ENCODE measurements at places on chromosomes 3 and 15.

- no peak for DNase-seq
These were observed 82.4 kb upstream of the DLG1 start for GRCh38 chr3:197380786-197381185.

- DNase-seq: no peak
These were observed 1.4 kb downstream of the ZNF609 start for GRCh38 chr15:64461721-64462162.

GRCh38 chr3:4425055-4425454 is 42.0 kb downstream of the SUMF1 start:
- DNase-seq: no peak

GRCh38 chr15:98715890-98716443 is 67.6 kb downstream of the IGF1R start:
- no peak for DNase-seq

GRCh38 chr15:31390029-31390428 is 63.4 kb downstream of the KLF13 start:
- no peak for DNase-seq

- DNase-seq: no peak
These were observed 48.1 kb downstream of the NME9 start for GRCh38 chr3:138281561-138281960.

DNA sequence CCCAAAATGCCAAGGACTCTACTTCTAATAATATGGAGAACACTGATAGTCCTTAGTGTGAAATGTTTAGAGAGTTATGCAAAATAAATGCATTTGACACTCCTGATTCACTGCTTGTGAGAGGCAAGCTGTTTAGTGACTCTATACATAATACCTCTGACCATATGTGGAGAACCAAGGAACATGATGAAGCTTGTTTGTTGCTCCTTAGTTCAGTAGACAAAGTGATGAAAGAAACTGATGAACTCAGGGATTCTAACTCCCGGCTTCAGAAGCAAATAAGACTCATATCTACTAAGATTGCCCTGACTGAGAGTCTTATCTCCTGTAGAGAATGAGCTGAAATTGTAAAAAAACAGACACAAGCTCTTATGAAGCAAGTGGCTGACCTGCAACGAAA is 41.3 kb downstream of the PEX5L start:
- no peak for DNase-seq

DNA sequence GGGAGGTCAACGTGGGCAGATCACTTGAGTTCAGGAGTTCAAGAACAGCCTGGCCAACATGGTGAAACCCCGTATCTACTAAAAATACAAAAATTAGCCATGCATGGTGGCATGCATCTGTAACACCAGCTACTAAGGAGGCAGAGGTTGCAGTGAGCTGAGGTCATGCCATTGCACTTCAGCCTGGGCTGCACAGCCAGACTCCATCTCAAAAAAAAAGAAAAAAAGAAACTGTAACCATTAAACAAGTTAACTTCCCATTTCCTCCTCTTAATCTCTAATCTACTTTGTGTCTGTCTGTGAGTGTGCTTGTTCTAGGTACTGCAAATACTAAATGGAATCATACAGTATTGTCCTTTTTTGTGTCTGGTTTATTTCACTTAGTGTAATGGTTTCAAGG is 2.7 kb downstream of the RBM6 start:
- DNase-seq: no peak

GRCh38 chr15:58434334-58434875 is 2.6 kb downstream of the LIPC start:
- no peak for DNase-seq

DNA sequence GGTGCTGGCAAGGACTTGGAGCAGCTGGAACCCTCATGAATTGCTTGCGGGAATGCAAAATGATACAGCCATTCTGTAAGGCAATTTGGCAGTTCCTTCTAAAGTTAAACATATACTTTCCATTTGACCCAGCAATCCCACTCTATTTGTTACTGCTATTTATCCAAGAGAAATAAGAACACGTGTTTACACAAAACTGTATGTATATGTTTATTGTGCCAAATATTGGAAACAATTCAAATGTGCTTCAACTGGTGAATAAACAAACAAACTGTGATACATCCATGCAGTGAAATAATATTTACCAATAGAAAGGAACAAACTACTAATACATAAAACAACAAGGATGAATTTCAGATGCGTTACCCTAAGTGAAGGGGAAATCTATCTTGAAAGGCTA is 60.0 kb upstream of the NTRK3 start:
- no peak for DNase-seq

GRCh38 chr15:32106401-32107381 is 76.4 kb downstream of the CHRNA7 start:
- DNase-seq: no peak

- DNase-seq: no peak
These were observed 153.9 kb upstream of the TPM1 start for GRCh38 chr15:62888623-62889022.

DNA sequence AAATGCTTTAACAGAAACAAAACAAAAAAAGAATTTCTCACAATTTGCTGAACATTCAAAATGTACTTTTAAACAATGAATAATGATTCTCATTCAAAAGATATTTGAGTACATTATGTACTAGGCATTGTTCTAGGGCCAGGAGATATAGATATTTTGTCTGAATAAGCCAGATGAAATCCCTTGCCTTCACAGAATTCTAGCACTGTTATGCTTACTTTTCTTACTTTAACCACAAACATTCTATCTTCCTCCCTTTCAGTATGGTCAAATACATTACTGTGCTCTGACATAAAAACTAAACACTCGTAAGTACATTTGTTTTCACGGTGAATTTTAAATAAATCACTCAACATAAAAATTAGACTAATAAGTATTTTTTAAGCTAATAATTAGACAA is 116.7 kb downstream of the ADAM10 start:
- no peak for DNase-seq

- DNase-seq: no peak
These were observed 28.8 kb downstream of the ATG7 start for GRCh38 chr3:11300970-11301369.

GRCh38 chr3:175457301-175457700 is 598.2 kb downstream of the NAALADL2 start:
- DNase-seq: no peak

GRCh38 chr3:15207836-15208504 is 1.9 kb downstream of the CAPN7 start:
- no peak for DNase-seq

GRCh38 chr3:18112674-18113375 is 312.3 kb downstream of the SATB1 start:
- DNase-seq: no peak

- DNase-seq: no peak
These were observed 658 bp downstream of the EOGT start for GRCh38 chr3:69012800-69013252.

- no peak for DNase-seq
These were observed 6.3 kb upstream of the PKM start for GRCh38 chr15:72237029-72237852.

GRCh38 chr15:48395521-48396011 is 64.3 kb downstream of the DUT start:
- DNase-seq: no peak

- no peak for DNase-seq
These were observed 28.9 kb downstream of the CLEC3B start for GRCh38 chr3:45055032-45055410.

DNA sequence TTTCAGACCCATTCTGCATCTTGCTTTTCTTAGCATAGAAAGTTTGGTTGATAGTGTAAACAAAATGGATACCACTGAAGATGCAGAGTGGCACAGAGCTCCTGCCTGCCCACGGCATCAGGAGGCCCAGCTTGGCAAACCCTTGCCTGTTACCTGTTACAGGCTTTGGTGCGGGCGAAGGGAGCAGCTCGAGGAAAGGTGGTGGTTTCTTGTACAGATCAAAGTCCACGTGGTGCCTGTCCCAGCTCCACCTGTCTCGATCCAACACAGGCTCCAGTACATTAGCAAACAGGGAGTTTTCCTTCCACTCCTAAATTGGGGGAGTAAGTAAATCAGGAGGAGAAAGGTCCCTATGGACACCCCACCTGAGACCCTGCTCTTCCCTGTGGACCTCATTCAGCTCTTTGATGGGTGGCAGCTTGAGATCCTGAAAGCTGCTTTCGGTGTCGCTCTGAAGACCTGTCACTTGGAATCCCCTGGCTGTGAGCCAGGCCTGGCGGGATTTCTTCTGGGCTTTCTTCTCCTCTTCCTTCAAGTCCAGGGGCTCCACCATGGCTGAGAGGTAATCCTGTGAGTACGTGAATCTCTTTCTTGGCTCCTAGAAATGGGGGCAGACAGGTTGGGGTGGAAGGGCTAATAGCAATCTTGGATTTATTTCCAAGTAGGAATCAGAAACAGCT is 35.7 kb downstream of the ACAD9 start:
- DNase-seq: no peak

DNA sequence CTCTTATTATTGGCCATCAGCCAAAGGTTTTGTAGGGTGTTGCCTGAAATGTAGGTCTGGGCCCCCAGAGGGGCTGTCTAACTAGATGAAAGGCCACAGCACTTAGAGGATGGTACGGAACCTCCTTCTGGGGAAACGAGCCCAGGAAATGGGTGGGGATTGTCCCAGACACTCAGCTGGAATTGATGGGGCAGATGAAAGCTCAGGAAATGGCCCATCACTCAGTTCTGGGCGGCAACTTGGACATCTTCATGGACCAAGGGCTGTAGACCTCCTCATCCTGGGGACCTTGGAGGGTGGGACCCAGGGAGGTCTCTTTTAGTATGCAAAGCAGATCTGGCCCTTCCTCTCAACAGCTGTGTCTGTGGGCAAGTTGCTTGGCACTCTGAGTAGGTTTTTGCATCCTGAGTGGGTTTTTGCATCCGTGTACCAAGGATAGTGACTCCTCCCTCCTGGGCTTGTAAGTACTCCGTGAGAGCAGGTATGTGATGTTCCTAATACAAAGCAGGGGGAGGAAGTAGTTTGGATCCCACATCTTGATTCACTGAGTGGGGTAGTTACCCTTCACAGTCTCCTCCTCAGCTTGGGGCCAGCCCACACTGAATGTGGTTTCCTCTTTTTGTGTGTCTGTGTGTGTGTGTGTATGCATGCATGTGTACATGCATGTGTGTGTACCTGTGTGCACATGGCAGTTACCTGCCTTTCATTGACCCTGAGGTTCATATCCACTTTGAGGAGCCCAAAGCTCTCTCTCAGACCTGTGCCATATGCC is 292.0 kb downstream of the RPLP1 start:
- no peak for DNase-seq

DNA sequence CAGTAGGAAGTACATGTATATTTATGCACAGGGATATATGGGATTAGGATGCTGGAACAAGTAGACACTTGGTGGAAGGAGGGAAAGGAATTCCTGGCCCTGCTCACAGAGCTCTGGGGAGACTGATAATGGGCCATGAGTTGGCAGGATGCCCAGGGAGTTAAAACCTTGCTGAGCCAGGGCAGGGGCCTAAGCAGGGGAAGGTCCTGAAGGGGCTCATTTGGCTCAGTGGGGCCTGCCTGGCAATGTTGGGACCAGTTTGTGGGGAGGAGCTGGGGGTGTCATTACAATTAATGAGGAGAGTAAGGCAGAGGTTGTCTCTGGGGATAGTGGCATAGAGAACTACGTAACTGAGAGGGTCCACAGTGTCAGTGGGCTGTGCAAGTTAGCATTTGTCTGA is 124.2 kb upstream of the ADPGK start:
- no peak for DNase-seq

GRCh38 chr15:35491999-35492398 is 54.0 kb downstream of the DPH6 start:
- no peak for DNase-seq
